ENCODE measurements at places on chromosomes 2 and 18.

DNA sequence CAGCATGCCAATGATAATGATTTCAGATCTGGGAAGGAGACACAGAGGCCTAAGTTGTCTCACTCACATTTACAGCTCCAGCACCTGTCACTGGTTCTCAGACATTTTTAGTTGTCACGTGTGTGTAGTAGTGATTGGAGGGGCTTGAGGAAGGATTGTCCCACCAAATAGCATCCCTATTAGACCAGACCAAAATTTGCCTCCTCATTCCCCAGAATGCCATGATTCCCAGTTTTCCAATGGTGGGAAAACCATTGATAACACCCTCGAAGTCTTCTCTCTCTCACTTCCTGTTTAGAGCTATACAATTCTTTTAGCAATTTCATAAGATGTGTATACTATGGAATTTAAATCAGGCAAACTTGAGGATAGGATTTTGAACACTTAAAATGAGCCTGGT is 52.5 kb downstream of the CCDC141 start:
- no peak for DNase-seq

- DNase-seq, result no peak
Measured at GRCh38 chr2:100192825-100193224, 50.4 kb upstream of the AFF3 start.

GRCh38 chr2:190469771-190470170 is 61.6 kb downstream of the MFSD6 start:
- DNase-seq, result no peak

- no peak for DNase-seq
Measured at GRCh38 chr2:237935740-237936452, 30.9 kb upstream of the UBE2F start.

DNA sequence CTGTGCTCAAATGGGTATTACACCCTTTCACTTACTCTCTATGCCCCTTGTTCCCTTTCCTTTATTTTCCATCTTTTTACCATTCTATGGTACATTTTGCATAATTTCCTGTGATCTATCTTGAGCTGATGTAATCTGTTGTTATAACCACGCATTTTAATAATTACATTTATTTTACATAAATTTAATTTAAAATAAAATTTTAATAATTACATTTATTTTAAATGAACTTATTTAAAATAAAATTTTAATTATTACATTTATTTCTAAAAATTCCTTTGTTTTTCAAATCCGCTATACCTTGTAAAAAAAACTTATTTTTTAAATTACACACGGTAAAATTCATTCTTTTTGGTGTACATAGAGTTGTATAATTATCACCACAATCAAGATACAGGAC is 93.9 kb downstream of the CRACDL start:
- no peak for DNase-seq

DNA sequence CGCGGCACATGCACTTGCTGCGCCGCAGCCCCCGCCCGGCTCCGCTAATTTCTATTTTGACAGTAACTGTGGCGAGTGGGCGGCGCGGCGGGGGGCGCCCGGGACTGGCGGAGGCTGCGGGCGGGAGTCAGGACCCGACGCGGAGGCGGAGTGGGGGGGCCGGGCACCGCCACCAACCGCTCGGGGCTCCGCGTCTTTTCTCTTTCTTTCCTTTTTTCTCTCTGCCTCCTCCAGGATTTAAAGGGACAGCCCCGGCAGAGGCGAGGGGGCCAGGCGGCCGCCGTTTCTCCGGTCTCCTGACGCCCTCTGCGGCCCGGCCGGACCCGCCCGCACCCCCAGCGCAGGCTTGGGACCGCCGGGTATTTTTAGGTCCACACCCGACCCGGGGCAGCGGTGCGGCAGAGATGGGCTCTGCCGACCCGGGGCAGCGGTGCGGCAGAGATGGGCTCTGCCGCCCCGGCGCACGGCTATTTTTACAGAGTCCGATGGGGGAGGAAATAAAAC is 460 bp upstream of the ZBTB7C start:
- no peak for DNase-seq

GRCh38 chr2:101571951-101572350 is 97.0 kb upstream of the RFX8 start:
- DNase-seq, result no peak

DNA sequence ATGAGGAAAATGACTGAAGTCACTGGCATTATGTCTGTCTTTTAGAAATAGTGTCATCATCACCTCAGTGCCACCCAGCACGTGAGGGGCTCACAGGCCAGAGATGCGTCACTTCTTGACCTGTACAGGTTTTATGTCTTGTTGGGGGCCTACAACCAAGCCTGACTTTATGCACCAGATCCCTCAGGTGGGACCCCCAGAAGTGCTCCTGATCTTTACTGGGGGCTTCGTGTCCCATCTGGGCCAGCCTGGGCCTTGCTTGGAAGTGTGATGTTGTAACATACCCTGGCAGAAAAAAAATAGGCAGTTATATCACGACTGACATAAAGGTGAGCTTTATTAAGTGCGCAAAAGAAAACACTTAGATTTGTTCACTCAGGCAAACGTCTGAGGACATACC is 21.5 kb upstream of the GNAL start:
- DNase-seq, result no peak

Measured in activated T-cell treated with anti-CD3 and anti-CD28 coated beads for 4 hours (primary cell).